ENCODE measurements at places on chromosomes 2 and 18. TPM values are rescaled to one million over a fixed set of nuclear protein-coding genes. Genes with fewer than 3 reads are reported as not detected.

Gene DYSF
- 3.2 TPM for total RNA-seq

Gene TSHZ1
- 28.5 TPM for total RNA-seq

Gene FRZB
- 3.8 TPM for total RNA-seq

Gene RAB3GAP1
- total RNA-seq = 44.3 TPM

Gene NBEAL1
- total RNA-seq = 21.3 TPM

Gene FECH
- total RNA-seq = 18.2 TPM

Gene KCNG2
- not detected for total RNA-seq

Gene MLPH
- total RNA-seq = 67.5 TPM

Gene ALPP
- total RNA-seq = not detected

Gene ARHGEF4
- 27.4 TPM for total RNA-seq

Gene MFF
- 101 TPM for total RNA-seq

Gene KIAA2012
- 1.00 TPM for total RNA-seq

Gene SCN7A
- total RNA-seq = 114 TPM

Gene MDH1B
- 1.7 TPM for total RNA-seq

Gene PROC
- not detected for total RNA-seq

Gene TFPI
- total RNA-seq = 36.0 TPM

Gene GALM
- total RNA-seq = 9.8 TPM

Gene C2orf80
- total RNA-seq = not detected

Gene HDAC4
- total RNA-seq = 50.6 TPM

Gene MOGAT1
- not detected for total RNA-seq

Gene VWC2L
- total RNA-seq = not detected

Gene FBXO48
- 1.4 TPM for total RNA-seq

Gene POTEC
- total RNA-seq = not detected

Gene GALNT1
- total RNA-seq = 60.2 TPM

Gene SERPINB13
- not detected for total RNA-seq

Gene FBLN7
- total RNA-seq = 0.94 TPM

Gene ZCCHC2
- total RNA-seq = 21.4 TPM

Gene DTNA
- 5.5 TPM for total RNA-seq

Gene POMC
- total RNA-seq = 3.3 TPM

Gene GREB1
- 226 TPM for total RNA-seq

Gene FZD7
- 40.1 TPM for total RNA-seq

Gene CACNB4
- total RNA-seq = 1.0 TPM

Gene PPP1R1C
- total RNA-seq = not detected

Gene IL1RL2
- total RNA-seq = not detected

Gene GALNT14
- total RNA-seq = 1.8 TPM

Gene ALK
- total RNA-seq = 1.7 TPM
